NCI-H2029 treated with DMSO at 0.1 percent for 48 hours (cell line): ENCODE measurements at places on chromosomes 13 and 19.
A peak's percentile ranks its signal among the peaks of the same experiment; 100 is the strongest.

DNA sequence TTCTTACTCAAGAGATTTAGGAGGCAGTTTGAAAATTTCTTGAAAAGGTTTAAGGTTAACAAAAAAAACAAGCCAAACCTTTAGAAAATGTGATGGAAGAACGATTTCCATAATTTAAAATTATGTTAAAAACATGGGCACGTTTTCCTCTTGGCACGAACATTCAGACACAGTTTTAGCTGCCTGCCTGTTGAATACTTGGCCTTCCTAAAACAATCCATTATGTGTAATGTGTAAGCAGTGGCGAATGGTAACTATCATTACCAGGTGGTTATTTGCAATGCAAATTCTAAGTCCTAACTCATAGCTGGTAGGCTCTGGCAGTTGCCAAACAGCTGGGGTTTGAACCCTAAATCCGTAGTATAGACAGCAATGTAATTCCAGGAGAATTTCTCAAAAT, 1425.7 kb upstream of the SLC10A2 start:
- DNase-seq, result no peak

- DNase-seq, result no peak
Measured at GRCh38 chr19:55113570-55114039, 3.8 kb downstream of the PPP1R12C start.

DNA sequence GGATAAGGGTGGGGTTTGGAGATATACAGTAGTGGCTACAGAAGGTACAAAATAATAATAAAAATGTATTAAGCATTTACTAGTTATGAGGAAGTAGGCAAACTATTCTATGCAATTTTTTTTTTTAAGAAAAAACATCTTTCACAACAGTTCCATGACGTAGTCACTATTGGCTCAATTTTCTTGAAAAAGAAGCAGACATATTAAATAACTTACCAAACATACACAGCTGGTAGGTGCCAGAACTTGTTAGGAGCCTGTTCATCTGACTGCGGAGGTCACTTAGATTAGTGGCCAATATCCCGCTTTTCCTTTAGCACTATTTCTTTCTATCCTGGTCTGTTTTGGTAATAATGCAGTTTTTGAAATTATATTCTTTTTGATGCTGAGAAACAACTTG, 593.5 kb downstream of the KCTD12 start:
- no peak for DNase-seq

GRCh38 chr13:39129213-39129612, 91.0 kb downstream of the NHLRC3 start:
- DNase-seq, result no peak

GRCh38 chr13:44703371-44703770, 127.2 kb upstream of the TSC22D1 start:
- no peak for DNase-seq

GRCh38 chr19:55693336-55693974, 18.4 kb downstream of the EPN1 start:
- DNase-seq, result no peak

- DNase-seq, result no peak
Measured at GRCh38 chr13:103012646-103013045, 53.6 kb downstream of the SLC10A2 start.

DNA sequence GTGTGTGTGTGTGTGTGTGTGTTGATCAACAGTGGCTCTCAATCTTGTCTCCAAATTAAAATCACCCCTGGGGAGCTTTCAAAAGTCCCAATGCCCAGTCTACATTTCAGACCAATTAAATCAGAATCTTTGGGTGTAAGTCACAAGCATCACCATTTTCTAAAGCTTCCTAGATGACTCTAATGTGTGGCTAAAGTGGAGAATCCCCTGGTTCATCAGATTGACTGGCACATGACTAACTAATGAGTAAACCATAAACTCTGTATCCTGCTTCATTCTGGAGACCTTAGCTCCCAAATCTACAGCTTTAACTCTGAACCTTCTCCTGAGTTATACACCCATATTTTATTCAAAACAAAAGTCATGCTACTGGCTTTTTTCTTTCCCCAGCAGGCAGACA, 131.3 kb downstream of the SUCLA2 start:
- no peak for DNase-seq

GRCh38 chr13:97436845-97437244, 2.9 kb downstream of the RAP2A start:
- no peak for DNase-seq

DNA sequence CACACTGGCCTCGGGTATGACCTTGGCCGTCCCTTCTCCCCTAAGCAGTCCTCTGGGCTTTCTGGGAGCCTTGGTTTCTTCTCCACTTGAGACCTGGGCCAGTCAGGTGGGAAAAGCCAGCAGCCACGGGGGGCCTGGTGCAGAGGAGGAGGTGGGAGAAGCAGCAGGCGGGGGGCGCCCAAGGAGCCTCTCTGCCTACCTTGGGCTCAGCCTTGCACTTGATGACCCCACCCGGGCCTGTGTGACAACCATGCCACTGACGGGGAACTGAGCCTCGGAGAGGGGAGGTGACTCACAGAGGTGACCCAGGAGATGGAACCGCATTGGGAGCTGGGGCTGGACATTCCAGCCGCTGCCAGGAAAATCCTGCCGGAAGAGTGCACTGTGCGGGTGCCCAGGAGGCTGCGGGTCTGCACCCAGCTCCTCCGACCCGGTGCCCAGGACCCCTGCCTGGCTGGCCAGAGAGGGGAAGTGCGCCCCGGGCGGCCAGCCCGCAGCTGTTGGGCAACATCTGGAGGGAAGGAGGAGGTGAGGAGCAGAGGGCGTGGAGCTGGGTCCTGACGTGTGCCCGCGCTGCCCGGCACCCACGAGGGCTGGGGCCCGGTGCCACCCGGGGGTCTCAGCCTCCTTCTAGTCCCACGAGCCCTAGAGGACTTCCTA, 23.4 kb upstream of the SLC7A10 start:
- no peak for DNase-seq

GRCh38 chr19:7366701-7367420, 18.1 kb downstream of the ARHGEF18 start:
- peak; percentile 18 for DNase-seq

GRCh38 chr19:56403261-56403660, 871 bp upstream of the ZNF583 start:
- DNase-seq, result no peak

DNA sequence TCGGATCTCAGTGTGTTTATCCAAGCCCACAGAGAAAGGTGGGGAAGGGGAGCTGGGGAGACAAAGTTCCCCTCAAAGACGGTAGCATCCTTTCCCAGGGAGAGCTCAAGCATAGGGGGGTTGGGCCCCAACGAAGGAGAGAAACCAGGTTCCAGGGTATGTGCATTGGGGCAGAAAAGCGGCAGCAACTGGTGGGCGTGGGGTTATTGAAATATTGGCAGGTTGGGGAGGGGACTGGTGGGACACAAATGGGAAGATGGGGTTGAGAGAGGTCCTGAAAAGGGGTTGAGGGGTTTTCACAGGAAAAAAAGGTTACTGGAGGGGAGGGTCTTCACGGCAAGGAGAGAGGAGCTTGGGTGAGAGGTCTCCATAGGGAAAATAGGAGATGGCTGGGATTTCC, 1.0 kb downstream of the ASF1B start:
- DNase-seq, result no peak

GRCh38 chr19:7447648-7448047, 41.2 kb downstream of the PEX11G start:
- DNase-seq, result no peak

- no peak for DNase-seq
Measured at GRCh38 chr13:45630791-45631190, 15.3 kb upstream of the ERICH6B start.

GRCh38 chr13:89554801-89555200, 1792.7 kb upstream of the MIR17HG start:
- DNase-seq, result no peak

DNA sequence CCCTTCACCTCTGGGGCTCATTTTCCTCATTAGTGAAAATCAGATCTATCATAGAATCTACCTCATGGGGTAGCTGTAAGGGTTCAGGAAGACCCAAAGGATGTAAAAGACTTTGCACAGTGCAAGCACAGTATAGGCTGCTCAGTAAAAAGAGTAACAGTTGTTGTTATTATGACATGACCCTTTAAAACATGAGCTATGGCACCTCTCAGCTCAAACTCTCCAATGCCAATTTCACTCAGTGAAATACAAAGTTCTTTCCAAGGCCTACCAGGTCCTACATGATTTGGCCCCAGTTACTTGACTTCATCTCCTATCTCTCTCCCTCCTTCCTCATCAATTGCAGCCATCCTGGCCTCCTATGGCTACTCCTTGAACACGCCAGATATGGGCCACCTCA, 4.9 kb downstream of the SMG9 start:
- DNase-seq, result no peak

DNA sequence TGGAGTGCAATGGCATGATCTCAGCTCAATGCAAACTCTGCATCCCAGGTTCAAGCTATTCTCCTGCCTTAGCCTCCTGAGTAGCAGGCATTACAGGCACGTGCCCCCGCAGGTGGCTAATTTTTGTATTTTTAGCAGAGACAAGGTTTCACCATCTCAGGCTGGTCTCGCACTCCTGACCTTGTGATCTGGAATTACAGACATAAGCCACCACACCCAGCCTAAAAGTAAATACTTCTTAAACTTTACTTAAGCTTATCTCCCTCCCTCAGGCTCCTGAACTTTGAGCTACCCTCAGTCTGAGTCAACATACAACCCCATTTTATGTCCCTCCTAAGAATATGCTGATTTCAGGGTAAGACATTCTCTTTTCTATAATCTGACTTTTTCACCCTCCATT, 66.1 kb downstream of the ZNF486 start:
- no peak for DNase-seq

DNA sequence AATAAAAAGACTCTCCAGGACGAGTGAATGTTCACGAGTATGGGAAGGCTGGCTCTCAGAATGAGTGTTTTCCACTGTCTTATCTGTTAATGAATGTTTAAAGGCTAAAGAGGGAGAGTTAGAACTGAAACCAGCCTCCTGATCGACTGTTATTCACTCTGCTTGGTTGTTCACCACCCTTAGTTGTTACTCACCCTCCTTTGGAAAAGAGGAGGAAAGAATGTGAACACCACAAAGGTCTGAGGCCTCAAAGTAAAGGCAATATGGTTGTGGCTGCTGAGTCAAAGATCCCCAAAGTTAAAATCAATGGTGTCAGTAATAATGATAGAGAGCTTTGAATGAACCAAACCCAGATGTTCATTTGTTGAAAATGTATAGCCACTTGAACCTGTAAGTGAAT, 1793.2 kb upstream of the PCDH20 start:
- no peak for DNase-seq

- peak; percentile 37 for DNase-seq
Measured at GRCh38 chr13:33723772-33724435, 94.0 kb upstream of the RFC3 start.

DNA sequence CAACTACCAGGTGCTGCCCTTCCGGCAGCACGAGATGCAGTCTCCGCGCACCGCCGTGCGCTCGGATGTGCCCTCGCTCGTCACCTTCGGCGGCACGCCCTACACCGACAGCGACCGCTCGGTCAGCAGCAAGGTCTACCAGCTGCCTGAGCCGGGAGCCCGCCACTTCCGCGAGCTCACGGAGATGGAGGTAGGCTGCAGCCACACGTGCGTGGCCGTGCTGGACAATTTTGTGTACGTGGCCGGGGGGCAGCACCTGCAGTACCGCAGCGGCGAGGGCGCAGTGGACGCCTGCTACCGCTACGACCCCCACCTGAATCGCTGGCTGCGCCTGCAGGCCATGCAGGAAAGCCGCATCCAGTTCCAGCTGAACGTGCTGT, 15.2 kb upstream of the CRTC1 start:
- no peak for DNase-seq

DNA sequence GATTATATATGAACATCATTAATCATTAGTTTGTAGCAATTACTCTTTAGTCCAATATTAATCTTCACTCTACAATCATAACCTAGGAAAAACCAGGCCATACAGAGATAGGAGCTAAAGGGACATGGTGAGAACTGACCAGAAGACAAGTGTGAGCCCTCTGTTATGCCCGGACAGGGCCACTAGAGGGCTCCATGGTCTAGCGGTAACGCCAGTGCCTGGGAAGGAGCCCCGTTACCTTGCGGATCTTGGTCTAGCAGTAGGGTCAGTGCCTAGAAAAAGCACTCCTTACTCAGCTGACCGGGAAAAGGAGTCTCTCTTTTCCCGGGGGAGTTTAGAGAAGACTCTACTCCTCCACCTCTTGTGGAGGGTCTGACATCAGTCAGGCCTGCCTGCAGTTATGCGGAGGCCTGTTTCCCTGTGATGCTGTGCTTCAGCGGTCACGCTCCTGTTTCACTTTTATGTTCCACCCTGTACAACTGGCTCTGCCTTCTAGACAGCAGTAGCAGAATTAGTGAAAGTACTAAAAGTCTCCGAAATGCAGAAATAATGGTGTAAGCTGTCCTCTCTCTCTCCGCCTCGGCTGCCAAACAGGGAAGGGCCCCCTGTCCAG, 13.8 kb downstream of the OR7D4 start:
- DNase-seq, result peak; percentile 10

GRCh38 chr13:52599037-52599847, 43.0 kb upstream of the HNRNPA1L2 start:
- no peak for DNase-seq

- DNase-seq, result no peak
Measured at GRCh38 chr13:32320528-32320927, 5.2 kb downstream of the BRCA2 start.

GRCh38 chr13:113791761-113792160, 32.7 kb downstream of the TMEM255B start:
- DNase-seq, result no peak

DNA sequence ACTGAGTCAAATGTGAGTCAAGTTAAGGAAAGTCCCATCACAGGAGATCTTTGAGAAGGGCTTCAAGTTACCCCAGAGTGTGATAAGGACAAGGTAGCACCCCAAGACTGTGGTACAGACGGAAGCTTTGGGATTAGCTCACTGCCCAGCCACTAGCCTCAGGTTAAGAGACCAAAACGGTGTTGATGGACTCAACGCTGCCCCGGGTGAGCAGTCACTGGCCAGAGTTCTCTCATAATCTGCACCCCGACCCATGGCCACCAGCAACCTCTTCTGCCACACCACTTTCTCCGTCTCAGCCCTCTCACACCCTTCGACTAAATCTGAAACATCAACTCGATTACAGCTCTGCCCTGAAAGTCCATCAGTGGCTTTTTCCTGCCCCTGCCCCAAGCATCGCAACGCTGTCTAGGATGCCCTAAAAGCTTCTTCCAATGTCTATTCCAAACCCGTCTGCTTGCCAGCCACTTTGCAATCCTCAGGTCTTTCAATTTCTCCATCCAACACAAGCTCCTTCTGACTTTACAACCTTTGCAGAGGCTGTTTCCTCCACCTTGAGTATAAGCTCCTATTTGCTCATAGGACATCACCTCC, 5.6 kb downstream of the HNRNPL start:
- no peak for DNase-seq

DNA sequence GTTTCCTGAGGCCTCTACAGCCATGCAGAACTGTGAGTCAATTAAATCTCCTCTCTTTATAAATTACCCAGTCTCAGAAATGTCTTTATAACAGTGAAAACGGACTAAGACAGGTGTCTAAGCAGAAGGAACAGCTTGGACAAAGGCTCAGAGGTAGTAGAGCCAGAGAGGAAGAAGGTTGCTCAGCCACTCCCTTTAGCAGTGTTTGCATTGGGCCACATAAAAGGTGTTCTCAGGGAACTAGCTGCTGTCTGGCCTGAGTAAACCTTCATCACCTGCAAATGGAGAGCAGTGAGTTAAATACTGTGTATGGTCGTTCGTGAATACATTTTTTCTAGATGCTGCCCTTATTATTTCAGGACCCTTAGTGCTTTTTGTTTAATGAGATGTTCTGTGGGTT, 383.4 kb downstream of the EFNB2 start:
- no peak for DNase-seq
